Activated CD8-positive, alpha-beta memory T cell treated with anti-CD3 and anti-CD28 coated beads for 4 hours (primary cell): ENCODE measurements at places on chromosomes 12 and 14.

GRCh38 chr12:127550271-127550670 is 716.7 kb upstream of the TMEM132C start:
- no peak for DNase-seq

- DNase-seq: no peak
Measured at GRCh38 chr12:19220852-19221466, 91.4 kb downstream of the PLEKHA5 start.

GRCh38 chr14:102686196-102686801 is 91.0 kb upstream of the TRAF3 start:
- DNase-seq: no peak

DNA sequence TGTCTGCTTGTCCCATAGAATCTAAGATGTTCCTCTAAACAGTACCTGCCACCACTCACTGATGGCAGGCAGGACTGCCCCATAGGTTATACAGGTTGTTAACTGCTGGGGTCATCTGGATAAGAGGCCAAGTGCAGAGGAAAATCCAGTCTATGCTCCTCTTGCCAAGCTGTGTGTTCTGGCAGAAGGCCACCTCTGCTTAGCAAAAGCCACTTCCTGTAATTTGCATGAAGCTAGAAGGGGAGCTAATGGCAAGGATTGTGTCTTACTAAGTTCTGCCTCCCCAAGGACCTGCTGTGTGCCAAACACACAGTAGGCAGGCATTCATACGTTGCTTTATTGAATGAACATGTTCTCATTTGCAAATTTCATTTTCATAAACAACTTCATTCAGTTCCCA is 445.4 kb downstream of the BCL11B start:
- DNase-seq: no peak

- DNase-seq: no peak
Measured at GRCh38 chr14:69647213-69647612, 35.8 kb downstream of the SUSD6 start.

DNA sequence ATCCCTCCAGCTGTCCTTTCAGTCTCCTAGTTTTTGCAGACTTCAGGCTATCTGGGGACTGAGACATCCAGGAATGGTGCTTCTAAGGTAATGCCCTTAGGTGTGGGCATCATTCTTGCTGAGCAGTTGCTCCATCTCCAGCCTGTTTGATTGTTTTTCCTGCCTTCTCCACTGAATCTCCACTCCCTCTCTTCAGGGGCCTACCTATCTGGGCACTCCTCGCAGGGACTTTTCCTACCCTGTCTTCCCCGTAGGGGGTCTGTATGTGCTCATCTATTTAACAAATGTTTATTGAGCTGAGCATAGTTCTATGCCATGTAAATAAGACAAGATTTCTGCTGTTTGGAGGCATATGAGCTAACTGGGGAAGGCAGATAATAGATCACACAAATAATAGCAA is 2.5 kb downstream of the FITM1 start:
- no peak for DNase-seq

GRCh38 chr12:105899589-105899988 is 239.2 kb downstream of the NUAK1 start:
- no peak for DNase-seq

- no peak for DNase-seq
Measured at GRCh38 chr14:72535485-72535884, 358.4 kb downstream of the DPF3 start.

- DNase-seq: peak; percentile 88
Measured at GRCh38 chr12:108731105-108731865, at the start of gene CORO1C. Gene CORO1C (minus strand): TSS chr12:108731518. CDS start chr12:108701318, 30,200 bp downstream.

- no peak for DNase-seq
Measured at GRCh38 chr12:40946612-40947194, 241.4 kb upstream of the PDZRN4 start.

DNA sequence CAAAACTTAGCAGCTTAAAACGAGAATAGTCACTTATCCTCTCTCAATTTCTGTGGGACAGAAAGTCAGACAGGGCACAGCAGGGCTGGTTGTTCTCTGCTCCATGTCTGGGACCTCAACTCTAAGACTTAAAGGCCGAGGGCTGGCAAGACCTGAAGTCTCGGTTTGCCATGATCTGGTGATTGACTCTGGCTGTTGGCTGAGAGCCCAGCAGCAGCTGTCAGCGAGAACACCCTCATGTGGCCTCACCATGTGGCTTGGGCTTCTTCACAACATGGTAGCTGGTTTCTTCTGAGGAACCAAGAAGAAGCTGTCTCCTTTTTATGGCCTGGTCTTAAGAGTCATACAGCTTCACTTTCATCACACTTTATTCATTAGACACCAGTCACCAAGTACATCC is 1.7 kb upstream of the VASH1 start:
- no peak for DNase-seq

GRCh38 chr12:7934091-7934888 is 1.7 kb downstream of the SLC2A3 start:
- DNase-seq: no peak

GRCh38 chr14:85241022-85241855 is 288.7 kb upstream of the FLRT2 start:
- no peak for DNase-seq

- DNase-seq: no peak
Measured at GRCh38 chr14:81311778-81312177, 88.3 kb downstream of the STON2 start.

- no peak for DNase-seq
Measured at GRCh38 chr14:95832012-95832411, 44.6 kb upstream of the TUNAR start.

GRCh38 chr14:62952226-62952625 is 93.0 kb downstream of the KCNH5 start:
- DNase-seq: no peak
